Progenitor cell of endocrine pancreas (in vitro differentiated cells): ENCODE measurements at places on chromosomes 3 and 15.

GRCh38 chr3:180188512-180189309 is 152.0 kb upstream of the PEX5L start:
- DNase-seq = no peak

DNA sequence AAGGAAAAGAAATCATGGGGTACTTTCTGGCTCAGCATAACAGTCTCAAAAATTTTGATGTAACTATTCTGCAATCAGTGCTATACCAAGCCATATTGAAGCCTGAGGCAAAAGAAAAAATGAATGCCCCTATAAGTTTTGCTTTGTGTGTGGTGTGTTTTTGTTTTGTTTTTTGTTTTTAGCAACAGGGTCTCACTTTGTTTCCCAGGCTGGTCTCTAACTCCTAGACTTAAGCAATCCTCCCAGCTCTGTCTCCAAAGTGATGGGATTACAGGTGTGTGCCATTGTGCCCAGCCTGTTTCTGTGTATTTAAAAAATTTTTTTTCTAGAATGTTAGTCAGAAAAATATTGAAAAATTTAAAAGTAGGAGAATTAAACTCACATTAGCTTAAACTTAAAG is 93.2 kb downstream of the ZNF280D start:
- no peak for DNase-seq

DNA sequence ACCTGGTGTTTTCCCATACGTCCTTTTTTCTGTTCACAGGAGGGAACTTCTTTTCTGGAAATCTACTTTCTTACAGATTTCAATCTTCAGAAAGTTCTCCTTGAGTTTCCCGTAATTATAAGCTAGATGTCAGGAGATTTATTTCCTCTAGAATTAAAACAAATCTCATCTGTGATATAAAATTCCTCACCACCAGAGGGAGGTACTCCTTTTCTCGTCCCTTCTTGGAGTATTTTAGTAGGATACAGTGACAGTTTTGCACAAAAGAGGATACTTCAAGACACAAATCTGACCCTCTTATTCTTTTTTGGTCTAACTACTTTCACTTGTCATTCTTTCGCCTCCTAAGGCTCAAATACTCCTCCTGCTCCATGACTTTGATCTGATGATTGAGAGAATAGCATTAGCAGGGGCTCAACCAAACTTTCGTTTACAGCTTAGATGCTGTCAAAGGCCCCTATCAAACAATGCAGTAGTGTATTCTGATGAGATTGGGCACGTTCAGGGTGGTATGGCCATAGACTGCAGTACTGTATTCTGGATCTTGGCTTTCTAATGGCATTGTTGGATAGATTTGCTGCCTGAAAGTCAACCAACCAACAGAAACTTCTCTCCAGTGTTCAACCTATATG is 38.0 kb downstream of the TMEM41A start:
- DNase-seq = no peak

- no peak for DNase-seq
These were observed 5.2 kb downstream of the ESYT3 start for GRCh38 chr3:138439646-138440045.

GRCh38 chr15:47717036-47717612 is at the start of gene SEMA6D:
TSS of gene SEMA6D (plus strand) at chr15:47717505. CDS start at chr15:47759799, 42,294 bp downstream.
- peak; percentile 81 for DNase-seq

DNA sequence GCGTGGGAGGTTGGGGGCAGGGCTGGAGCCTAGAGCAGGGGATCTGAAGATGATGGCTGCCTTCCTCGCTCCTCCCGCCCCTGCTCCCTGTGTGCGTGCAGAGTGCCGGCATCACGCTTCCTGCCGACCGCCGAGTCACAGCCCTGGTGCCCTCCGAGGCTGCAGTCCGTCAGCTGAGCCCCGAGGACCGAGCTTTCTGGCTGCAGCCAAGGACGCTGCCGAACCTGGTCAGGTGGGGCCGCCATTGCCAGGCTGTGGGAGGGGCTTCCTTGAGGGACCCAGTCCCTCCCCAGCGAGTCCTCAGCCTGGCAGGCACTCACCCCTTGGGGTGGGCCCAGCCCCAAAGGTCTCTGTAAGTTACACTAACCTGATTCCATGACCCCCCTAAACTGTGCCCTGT is 17.6 kb downstream of the STAB1 start:
- no peak for DNase-seq

GRCh38 chr15:67829647-67830504 is 4.6 kb downstream of the SKOR1 start:
- no peak for DNase-seq

GRCh38 chr3:34351882-34352777 is 553.7 kb downstream of the PDCD6IP start:
- no peak for DNase-seq

DNA sequence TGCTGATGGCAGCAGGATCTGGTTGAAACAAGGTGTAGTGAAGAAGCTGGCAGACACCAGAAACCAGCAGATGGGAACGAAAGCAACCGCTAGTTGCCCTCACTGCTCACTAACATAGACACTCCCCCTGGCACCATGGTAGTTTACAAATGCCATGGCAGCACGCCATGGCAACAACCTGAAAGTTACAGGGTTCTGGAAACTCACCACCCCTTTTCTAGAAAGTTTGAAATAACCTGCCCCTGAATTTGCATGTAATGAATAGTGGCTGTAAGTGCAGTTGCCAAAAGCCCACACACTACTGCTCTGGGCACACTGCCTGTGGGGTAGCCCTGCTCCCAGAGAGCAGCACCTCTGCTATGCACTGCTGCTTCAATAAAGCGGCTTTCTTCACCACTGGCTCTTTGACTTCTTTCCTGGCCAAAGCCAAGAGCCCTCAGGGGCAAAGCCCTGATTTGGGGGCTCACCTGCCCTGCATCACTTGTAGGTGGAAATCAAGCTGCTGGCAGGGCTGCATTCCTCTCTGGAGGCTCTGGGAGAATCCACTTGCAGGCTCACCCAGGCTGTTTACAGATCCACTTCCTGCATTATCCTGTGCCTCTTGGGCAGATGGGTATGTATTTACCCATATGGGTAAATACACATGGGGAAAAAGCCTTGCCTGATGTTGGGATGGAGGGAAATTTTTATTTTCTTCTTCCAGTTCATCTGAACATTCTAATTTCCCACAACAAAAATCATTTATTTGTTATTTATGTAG is 2.0 kb upstream of the GP9 start:
- DNase-seq = no peak

- no peak for DNase-seq
These were observed 8.6 kb downstream of the PKM start for GRCh38 chr15:72222393-72222792.

DNA sequence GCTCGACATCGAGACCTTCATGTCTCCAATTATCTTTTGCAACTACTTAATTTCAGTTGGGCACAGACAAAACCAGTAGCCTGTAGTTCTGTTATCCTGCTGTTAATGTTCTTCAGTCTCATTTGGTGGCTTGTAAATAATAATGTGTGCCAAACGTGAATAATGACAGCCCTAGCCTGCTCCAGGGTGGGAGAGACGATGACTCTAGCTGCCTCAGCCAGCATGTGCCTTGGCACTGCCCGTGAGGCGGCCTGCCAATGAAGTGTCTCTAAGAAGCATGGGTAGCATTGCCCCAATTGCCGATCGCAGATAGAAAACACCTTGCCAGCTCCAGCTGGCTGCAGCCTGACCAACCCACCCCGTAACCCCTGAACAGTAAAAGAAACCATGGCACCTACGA is 58.8 kb downstream of the ASB7 start:
- DNase-seq = no peak

DNA sequence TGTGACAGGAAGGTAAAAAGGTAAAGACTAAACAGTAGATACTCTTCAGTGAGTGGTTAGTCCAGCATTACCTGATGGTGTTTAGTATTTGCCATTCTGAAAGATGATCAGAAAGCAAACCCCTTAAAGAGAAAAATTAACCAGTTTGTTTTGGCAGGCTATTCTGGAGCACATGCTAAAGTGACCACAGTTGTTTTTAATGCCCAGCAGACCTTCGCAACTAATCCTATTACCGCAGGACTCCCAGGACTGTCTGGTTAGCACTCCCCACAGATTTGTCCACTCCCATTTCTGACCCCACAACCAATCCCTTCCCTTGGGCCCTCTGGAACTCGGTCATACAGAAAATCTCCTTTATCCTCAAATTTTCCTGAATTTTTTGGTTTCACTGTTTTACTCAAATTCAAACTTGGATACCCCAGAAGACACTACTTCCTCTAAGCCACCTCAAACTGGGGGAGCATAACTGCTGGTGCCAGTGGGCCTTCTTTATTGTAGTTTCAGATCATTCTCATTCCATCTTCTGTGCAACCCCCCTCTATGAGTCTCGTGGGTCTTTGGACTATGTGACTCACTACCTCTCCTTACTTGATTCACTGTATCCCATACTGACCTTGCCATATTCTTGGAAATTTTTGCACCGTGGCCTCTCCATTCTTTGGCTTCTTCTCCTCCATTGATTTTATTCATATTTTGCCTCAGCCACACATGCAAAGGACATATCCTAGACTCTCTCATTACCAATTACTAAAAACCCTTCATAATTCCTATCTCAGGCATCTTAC is 104.4 kb downstream of the RBMS3 start:
- DNase-seq = no peak

- no peak for DNase-seq
These were observed 84.9 kb upstream of the ACP3 start for GRCh38 chr3:132232231-132232792.

DNA sequence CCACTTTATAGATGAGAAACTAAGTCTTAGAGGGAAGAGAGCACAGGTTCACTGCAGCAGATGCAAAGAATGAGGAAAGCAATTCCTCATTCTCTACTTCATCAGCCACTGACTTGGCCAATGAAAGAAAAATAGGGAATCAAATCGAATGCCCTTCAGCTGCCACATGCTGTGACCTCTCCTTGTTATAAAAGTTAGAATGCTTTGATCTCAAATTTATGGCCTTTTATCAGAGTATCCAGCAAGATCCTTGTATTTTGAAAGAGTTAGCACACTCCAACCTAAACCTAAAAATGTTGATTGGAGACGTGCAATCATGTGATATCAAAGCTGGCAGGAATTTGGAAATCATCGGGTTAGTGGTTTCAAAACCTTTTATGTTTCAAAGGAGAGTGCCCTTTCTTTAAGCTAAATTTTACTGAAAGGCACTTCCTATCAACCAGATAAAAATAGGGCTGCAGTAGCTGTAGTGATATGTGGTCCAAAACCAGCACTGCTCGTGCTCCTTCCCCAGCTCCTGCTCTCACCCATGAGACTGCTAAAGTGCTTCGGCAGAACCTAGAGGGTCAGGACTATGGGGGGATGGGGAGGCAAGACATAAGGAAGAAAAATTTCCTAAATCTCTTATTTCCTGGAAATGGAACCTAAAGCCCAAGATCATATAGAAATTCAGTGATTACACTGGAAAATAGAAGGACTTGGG is 617.0 kb downstream of the PYDC2 start:
- no peak for DNase-seq

DNA sequence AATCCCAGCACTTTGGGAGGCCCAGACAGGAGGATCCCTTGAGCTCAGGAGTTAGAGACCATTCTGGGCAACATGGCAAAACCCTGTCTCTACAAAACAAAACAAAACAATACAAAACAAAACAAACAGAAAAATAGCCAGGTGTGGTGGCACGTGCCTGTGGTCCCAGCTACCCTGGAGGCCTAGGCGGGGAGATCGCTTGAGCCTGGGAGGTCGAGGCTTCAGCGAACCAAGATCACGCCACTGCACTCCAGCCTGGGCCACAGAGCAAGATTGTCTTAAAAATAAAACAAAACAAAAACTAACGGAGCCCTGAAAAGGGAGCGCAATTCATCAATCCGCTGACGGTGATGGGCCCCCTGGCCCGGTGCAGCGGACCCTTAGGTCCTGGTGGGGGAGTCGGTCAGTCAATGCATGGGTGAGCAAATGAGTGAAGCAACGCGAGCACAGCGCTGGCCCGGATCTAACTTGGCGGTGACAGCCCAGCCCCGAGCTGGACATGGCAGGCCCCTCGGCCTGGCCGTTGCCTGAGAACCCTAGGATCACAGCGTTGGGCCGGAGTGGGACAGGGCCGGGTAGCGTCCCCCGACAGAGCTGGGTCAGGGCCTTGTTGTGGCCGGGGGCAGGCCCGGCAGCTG is 52.4 kb upstream of the BLM start:
- DNase-seq = no peak

GRCh38 chr3:122484985-122485384 is 29.8 kb downstream of the KPNA1 start:
- no peak for DNase-seq

DNA sequence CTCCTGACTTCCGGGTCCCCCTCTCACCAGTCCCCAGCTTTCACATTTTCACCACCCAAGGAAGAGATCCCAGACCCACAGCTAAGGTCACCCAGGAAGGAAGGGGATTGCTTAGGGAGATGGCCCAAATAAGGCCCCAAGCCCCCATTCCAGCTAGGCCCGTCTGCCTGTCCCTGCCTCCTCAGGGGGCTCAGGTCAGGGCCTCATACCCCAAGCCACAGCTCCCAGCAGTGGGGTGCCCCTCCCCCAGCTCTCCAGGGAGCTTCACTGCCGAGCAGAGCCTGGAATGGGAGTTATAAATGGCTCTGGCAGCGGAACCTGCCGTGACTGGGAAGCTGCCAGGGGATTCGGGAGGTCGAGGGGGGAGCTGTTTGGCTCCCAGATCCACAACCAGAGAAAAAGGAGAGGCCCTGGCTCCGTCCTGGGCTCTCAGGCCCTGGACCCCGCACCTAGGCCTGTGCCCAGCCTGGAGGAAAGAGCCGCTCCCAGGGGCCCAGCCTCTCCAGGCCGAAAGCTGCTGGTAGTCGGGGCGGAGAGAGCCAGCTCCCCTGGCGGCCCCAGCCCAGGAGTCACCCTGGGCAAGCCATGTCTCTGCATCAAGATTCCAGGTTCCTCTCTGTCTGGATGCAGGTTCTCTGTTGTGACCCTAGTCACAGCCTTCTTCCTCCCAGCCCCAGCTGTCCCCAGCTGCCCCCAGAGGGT is 550 bp downstream of the CCDC9B start:
- DNase-seq = no peak

DNA sequence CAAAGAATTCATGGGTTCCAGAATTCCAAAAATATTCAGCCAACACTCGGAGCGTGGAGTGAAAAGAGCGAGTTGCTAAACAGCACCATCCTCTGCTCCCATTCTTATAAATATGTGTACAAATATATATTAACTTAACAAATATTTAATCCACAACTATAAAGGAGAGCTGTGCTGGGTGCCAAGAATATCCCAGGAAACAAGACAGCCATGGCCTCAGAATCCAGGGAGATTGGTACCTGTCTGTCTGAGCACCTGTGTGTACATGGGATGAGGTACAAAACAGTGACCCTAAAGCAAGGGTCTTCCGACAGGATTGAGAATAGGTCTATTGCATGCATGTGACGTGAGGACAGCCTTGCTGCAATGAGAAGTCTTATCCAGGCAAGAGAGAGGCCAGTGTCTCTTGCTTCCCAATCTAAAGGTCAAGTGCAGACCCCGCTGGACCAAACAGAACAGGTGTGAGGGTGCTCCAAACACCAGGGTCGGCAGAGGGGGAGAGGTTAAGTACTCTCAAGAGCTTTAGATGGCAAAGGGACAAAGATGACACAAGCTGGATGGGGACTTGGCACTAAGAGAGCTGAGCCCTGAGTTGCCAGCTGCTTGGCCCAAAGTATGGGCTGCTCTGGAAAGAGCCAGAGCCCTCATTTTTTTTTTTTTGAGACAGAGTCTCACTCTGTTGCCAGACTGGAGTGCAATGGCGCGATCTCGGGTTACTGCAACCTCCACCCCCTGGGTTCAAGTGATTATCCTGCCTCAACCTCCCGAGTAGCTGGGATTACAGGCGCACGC is 36.2 kb downstream of the HOMER2 start:
- DNase-seq = no peak
